Stimulated activated CD4-positive, alpha-beta T cell treated with anti-CD3 and anti-CD28 coated beads, Interleukin-15, amount 100 ng/mL, for 48 hours (primary cell): ENCODE measurements at places on chromosomes 13 and 19.

DNA sequence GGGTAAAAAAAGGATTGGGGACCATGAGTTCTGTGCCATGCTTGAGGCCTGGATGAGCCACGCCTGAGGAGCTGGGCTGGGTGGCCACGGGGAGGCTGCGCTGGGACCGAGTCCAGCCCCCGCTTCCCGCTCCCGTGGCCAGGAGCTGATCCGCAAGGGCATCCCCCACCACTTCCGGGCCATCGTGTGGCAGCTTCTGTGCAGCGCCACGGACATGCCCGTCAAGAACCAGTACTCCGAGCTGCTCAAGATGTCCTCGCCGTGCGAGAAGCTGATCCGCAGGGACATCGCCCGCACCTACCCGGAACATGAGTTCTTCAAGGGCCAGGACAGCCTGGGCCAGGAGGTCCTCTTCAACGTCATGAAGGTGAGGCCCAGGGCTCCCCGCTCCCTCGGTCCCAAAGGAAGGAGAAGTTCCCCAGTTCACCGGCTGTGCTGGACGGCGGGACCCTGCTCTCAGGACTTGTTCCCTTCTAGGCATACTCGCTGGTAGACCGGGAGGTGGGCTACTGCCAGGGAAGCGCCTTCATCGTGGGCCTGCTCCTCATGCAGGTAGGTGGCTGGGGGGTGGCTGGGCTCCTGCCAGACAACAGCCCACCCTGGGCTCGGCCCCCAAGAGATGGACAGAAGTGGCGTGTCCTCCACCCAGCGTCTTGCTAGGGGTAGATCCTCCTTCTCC is 18.9 kb downstream of the EVI5L start:
- no peak for DNase-seq

DNA sequence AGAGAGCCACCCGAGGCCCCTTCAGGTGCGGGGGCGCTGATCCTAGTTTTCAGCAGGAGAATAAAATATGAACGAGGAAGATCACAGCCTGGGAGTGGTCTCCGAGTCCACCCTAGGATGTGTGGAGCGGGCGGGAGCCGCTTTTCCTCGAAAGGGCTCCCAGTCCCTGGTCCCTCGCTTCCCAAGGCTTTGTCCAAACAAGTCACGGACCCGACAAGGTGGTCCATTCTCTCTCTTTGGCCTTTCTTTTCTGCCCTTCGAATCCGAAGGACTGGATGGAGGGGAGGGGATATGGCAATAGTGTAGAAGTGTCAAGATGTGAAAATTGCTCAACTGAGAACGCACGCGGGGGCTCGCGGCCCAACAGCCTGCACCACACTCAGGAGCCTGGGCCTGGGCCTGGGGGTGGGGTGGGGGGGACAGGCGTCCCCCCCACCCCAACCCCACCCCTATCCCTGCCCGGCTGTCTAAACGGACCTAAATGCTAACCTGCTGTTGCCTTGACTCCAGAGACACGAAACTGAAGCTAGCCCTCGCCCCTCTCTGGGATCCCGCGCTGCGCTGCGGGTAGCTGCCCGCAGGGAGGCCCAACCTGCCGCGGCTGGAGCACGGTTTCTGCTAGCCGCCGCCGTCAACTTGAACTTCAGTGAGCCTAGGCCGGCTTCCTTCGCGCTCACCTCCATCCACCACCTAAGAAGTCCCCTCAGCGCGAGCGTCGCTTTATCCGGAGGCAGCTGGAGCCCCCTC is 7.1 kb downstream of the ZIC2 start:
- no peak for DNase-seq

- DNase-seq, result no peak
Measured at GRCh38 chr19:11267316-11268085, 5.2 kb upstream of the DOCK6 start.

- no peak for DNase-seq
Measured at GRCh38 chr13:30738526-30739236, 3.3 kb downstream of the ALOX5AP start.

GRCh38 chr19:42096255-42096837 is 20.4 kb downstream of the ZNF574 start:
- no peak for DNase-seq
